ENCODE measurements at places on chromosomes 2 and 18.

DNA sequence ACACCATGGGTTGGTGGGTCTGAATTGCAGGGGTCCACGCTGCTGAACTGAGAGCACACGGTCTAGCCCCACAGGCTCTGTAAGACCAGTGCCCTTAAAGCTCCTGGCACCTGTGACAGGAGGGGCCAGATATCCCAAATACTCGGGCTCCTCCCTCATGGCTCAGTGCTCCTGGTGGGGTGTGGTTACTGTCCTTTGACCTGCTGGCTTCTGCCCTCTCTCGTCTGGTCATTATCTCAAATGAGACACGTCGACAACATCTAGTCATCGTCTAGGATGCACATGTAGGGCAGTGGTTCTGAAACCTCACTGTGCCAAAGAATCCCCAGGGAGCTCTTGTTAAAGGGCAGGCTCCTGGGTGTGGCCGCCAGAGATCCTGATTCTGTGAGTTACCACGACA, 258.4 kb downstream of the LOXHD1 start:
- H3K27me3 ChIP-seq = peaks cover 6% of the 10 kb centered on the region
- no peaks in the 10 kb centered on the region for H3K36me3 ChIP-seq
- H3K27ac ChIP-seq = no peak overlapping the region
- H3K4me1 ChIP-seq = no peaks in the 10 kb centered on the region

- no peak overlapping the region for H3K27ac ChIP-seq
- DNase-seq = peak; percentile 37
- peaks cover 55% of the 10 kb centered on the region for H3K27me3 ChIP-seq
- no peaks in the 10 kb centered on the region for H3K4me1 ChIP-seq
- H3K4me3 ChIP-seq = no peak overlapping the region
Observed at GRCh38 chr18:48446582-48447225, 37.5 kb upstream of the ZBTB7C start.

DNA sequence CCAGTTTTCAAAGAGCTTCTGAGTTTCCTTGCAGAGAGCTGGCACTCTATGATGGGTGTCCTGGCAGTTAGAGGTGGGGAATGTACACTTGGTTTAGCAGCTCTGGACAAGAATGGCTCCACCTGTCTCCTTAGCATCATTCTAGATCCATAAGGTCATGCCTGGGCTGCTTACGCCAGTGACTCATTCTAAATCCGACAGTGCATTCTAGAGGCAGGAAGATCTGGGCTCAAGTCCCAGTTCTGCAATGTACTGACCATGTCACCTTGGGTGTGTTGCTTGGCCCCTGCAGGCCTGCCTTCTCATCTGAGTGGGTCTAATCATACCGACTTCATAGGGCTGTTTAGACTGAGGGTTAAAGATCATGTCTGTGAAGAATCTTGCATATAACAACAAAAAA, 46.5 kb downstream of the PTGR3 start:
- no peak overlapping the region for H3K27ac ChIP-seq
- H3K4me1 ChIP-seq = no peaks in the 10 kb centered on the region
- peak; percentile 62 for DNase-seq
- no peak overlapping the region for H3K4me3 ChIP-seq
- H3K36me3 ChIP-seq = no peaks in the 10 kb centered on the region

DNA sequence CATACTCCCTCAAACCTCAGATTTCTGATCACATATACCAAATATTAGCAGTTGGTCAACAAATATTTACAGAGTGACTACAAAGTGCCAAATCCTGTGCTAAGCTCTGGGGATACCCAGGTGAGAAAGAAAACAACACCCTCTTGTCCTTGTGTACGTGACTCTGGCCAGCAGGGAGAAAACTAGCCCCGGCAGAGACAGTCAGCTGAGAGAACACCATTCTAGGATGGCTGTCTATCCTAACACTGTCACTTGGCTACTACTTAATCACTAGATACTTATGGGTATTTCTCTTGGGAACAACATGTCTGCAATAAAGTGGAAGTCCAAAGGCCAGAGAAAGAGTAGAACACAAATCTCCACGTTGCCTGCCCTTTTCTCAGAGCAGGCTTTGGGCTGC, 57.9 kb upstream of the CD226 start:
- no peaks in the 10 kb centered on the region for H3K36me3 ChIP-seq
- H3K4me3 ChIP-seq = no peak overlapping the region
- H3K27me3 ChIP-seq = no peaks in the 10 kb centered on the region
- H3K4me1 ChIP-seq = no peaks in the 10 kb centered on the region
- DNase-seq = no peak

GRCh38 chr18:70260683-70261082, 28.2 kb upstream of the SOCS6 start:
- DNase-seq = no peak
- H3K36me3 ChIP-seq = no peaks in the 10 kb centered on the region
- H3K4me3 ChIP-seq = no peak overlapping the region
- no peaks in the 10 kb centered on the region for H3K4me1 ChIP-seq

DNA sequence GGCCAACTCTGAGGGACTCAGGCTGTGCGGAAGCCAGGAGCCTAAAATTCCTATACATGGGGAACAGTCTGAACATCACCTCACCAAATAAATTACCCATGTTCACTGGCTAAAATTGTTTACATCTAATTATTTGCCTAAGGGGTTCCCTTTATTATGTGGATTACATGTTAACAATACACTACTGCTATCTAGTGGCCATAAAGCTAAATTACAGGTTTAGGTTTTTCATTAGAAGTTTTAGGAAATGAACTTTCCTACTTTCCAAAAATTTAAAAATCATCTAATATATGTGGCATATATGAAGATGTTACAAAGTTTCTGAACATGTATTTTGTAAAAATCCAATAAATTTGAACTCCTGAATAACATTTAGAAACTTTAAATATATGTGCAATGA, 40.3 kb downstream of the PLA2R1 start:
- no peak for DNase-seq
- H3K4me3 ChIP-seq = no peak overlapping the region
- H3K27ac ChIP-seq = no peak overlapping the region
- H3K36me3 ChIP-seq = peaks cover 2% of the 10 kb centered on the region
- no peaks in the 10 kb centered on the region for H3K4me1 ChIP-seq

GRCh38 chr2:26067186-26067974, 33.5 kb downstream of the RAB10 start:
- peak overlapping the region; percentile 76 for H3K27ac ChIP-seq
- DNase-seq = no peak
- no peaks in the 10 kb centered on the region for H3K27me3 ChIP-seq
- H3K36me3 ChIP-seq = no peaks in the 10 kb centered on the region
- no peak overlapping the region for H3K4me3 ChIP-seq

- no peaks in the 10 kb centered on the region for H3K27me3 ChIP-seq
- DNase-seq = no peak
Observed at GRCh38 chr18:45726603-45727002, 2.6 kb downstream of the SLC14A1 start.

GRCh38 chr2:28442328-28442727, 49.7 kb downstream of the FOSL2 start:
- H3K4me3 ChIP-seq = no peak overlapping the region
- H3K36me3 ChIP-seq = no peaks in the 10 kb centered on the region

- H3K4me3 ChIP-seq = peak overlapping the region; percentile 79
- peak overlapping the region; percentile 52 for H3K27ac ChIP-seq
- H3K4me1 ChIP-seq = peaks cover 28% of the 10 kb centered on the region
- H3K36me3 ChIP-seq = no peaks in the 10 kb centered on the region
Observed at GRCh38 chr18:8610459-8610851, 1.2 kb downstream of the RAB12 start.
